ENCODE measurements at places on chromosomes 11 and 22.

DNA sequence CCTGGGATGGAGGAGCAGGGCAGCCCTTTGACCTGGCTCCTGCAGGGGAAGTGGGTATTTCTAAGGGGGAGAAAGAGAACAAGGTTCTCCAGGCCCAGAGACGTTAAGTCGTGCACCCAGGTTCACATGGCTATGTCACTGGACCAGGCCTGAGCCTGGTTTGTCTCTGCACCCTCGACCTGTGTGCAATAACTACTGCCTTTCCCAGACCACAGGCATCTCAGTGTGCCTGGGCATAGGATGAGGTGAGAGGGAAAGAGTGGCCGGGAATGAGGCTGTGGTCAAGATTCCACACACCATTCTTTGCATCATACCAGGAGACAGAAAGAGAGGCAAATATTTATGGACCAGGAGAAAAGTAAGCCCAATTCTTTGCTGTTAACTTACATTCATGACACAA, 66.8 kb downstream of the PRR5L start:
- no peak for DNase-seq

DNA sequence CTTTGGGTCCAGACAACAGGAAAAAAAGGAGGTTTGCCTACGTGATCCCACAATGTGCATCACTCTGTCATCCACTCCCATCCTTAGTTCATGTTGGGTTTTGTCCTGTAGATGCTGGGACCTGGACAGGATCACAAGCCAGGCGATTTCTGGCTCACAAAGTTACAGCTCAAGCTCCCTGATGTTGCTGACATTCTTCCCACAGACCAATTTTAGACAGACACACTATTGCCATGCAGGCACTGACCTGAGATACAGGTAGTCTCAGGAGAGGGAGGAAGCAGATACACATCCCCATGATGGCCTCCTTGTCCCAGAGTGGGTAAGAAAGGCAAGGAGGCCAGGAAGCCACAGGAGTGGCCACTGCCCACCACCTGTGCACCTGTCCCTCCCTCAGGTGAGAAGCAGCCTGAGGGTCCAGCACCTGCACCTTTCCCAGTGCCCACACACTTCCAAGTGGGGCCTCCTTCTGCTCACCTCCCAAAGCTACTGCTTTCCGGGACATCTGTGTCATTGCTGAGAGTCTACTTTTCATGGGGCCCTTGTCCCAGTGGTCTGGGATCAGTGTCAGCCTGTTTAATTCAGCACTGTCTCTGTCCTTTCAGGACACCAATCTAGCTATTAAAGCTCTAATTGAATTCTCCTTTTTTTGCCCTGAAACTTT, 52.0 kb upstream of the TOP3B start:
- DNase-seq: no peak

GRCh38 chr11:103541186-103541795, 432.1 kb downstream of the DYNC2H1 start:
- DNase-seq: no peak

- no peak for DNase-seq
These were observed 74.4 kb downstream of the WNT11 start for GRCh38 chr11:76131671-76132631.

DNA sequence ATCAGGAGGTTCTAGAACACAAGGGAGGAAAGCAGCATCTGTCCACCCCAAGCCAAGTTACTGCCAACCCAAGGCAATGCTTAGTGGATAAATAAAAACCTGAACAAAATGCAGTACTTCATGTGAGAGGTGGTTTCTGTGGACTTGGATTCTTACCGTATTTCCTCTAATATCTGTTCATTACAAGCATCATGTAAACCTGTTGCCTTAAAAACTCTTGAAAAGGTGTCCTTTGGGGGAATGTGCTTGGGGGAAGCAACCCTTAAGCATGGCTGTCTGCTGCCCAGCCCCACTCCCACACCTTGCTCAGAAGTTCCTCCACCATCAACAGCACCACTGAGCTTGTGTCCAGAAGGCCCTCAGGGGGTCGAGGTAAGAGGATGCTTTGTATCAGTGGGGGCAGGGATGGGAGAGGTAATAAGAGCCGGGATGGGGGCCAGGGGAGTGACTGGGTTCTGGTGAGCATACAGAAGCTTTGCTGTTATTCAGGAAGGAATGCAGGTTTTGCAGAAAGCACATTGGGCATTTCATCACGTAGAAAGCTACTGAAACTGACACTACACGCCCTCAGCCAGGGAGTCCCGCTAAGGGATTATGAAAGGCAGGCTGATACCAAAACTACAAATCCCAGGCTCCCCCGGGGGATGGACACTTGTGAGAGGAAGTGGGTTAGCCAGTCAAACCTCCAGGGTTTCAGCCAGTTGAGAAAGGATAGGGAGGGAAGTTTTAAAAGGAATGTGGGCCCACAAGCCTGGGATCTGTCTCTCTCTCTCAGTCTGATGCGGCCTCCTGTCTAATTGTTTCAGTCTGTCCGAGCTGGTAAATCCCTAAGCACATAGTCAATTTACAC, 52.0 kb downstream of the KCNJ1 start:
- DNase-seq: no peak

GRCh38 chr11:85652786-85653447, 5.2 kb downstream of the TMEM126A start:
- DNase-seq: no peak

DNA sequence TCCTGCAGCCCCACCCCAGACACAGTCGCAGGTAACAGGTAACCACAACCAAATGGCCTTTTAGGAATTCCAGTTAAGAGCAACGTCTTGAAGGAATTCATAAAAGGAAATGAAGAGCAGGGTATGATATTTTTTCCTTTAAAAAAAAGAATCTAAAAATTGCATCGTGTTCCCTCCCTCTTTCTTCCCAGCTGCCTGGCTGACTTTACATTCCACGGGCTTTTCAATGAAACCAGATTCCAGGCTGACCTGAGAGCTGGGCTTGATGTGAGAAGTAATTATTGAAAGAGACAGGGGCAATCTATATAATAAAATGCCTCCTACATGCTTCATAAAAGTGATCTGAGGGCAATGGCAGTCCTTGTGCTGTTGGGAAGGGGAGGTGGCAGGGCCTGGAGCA, 57.3 kb upstream of the EIF3D start:
- DNase-seq: no peak

GRCh38 chr22:41995211-41995610, 3.4 kb upstream of the WBP2NL start:
- DNase-seq: no peak

- no peak for DNase-seq
These were observed 50.7 kb upstream of the RAPSN start for GRCh38 chr11:47499614-47500013.

DNA sequence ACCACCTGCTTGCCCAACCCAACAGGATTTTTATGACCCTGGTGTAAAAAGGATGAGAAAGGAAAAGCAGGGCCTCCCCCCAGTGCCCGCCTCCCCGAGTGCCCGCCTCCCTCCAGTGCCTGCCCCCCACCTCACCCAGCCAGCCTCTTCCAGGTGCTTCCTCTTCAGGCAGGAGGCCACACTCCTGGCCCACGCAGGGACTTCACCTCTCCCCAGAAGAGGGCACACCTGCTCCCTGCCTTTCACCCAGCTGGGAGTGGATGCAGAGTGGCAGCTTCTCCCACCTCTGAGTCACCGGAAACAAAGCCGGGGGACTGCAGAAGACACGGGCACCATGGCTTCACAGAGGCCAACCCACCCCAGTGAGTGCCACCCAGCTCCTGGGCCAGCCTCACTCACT, 16.1 kb downstream of the CPT1A start:
- no peak for DNase-seq

GRCh38 chr11:17384002-17384511, 4.4 kb downstream of the KCNJ11 start:
- peak; percentile 57 for DNase-seq

- DNase-seq: no peak
These were observed 71.5 kb downstream of the FCHSD2 start for GRCh38 chr11:73070653-73071052.

DNA sequence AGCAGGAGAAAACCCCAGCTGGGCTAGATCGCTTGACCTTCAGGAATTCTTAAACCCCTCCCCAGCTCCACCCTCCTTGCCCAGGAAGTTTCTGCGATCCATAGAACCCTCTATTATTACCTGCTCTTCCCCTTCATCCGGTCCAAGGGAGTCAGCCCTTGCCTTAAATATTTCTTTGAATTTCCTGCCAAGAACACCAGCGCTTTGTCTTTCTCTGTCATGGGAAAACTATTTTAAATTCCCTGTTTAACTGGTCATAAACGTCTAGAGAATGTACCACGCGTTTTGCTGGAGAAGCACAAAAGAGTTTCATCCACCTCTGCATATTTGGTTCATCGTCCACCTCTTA, 496 bp upstream of the TRAF6 start:
- DNase-seq: no peak

GRCh38 chr11:118530180-118530682, 761 bp upstream of the TMEM25 start:
- no peak for DNase-seq

- DNase-seq: no peak
These were observed 24.3 kb upstream of the MRGPRX2 start for GRCh38 chr11:19084661-19085315.

DNA sequence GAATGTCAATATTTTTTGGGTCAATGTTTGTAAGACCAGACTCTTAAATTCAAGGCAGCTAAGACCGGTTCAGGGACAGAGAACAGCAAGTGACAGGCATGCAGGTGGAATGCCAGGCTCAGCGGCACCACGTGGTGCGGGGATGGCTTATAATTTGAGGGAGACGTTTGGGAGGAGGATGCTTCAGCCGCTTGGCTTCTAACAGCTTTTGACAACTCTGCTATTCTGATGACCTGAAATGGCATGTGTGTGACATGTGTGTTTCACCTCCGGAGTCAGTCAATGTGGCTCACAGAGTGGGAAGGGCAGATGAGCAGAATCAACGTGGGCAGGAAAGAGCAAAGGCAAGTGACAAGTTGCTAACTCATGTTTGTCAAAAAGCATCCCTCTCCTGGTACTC, 228.3 kb downstream of the KIRREL3 start:
- DNase-seq: no peak

DNA sequence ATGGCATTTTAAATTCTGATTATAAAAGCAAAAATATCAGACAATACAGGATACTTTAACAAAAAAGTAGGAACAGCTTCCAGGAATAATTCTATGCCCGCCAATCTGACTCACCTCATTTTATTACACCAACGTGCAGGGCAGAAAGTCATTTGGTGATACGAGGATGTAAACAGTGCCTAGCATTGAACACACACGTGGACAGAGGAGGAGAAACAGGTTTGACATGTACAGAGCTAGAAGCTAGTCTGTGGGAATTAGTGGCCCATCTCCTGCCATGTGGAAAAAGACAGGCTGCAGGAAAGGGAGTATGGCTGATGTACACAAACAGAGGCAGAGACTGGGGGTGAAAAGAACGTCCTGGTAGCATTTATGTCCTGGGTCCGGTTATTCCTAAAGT, 9.0 kb upstream of the SPINDOC start:
- no peak for DNase-seq

- no peak for DNase-seq
These were observed 20.0 kb upstream of the CD5 start for GRCh38 chr11:61082062-61082870.

DNA sequence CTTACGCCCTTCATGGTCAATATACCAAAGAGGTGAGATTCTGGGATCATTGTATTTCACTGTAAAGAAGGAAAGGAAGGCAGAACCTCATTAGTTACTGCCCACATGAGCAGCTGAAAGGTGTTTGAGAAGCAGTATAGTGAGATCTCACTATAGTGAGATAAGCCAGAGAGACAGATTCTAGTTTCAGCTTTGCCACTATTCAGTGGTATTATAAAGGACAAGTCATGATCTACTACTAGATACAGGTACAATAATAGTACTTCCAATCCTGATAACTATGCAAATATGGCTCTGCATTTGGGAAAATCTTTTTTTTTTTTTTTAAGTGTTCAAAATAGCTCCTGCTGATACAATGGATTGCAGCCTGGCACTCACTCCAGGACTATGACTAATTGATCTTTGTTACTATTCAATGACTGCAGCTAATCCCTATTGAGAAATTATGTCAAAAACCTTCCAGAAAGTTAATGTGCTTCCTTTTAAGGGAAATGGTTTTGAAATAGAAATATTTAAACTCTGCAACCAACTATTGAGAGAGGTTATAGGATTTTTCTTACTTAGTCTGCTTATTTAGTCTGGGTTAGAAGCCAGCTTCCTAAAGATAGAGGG, 8.3 kb upstream of the DLAT start:
- no peak for DNase-seq

GRCh38 chr11:111982019-111982464, 43.2 kb upstream of the DLAT start:
- peak; percentile 32 for DNase-seq

- no peak for DNase-seq
These were observed 1241.6 kb downstream of the TBC1D22A start for GRCh38 chr22:48004038-48004437.

GRCh38 chr11:67499808-67500483, 5.2 kb downstream of the PITPNM1 start:
- no peak for DNase-seq

GRCh38 chr11:112320668-112321067, 60.0 kb upstream of the PLET1 start:
- DNase-seq: no peak
